ENCODE measurements at places on chromosomes 12 and 14. TPM values are rescaled to one million over a fixed set of nuclear protein-coding genes. Genes with fewer than 3 reads are reported as not detected.

The ANKS1B gene
- 43.3 TPM for polyA plus RNA-seq

The KIF21A gene
- 10.6 TPM for polyA plus RNA-seq

The DEGS2 gene
- 3.1 TPM for polyA plus RNA-seq

The RNASE7 gene
- not detected for polyA plus RNA-seq

The DAO gene
- polyA plus RNA-seq, result 0.78 TPM

The KIF5A gene
- 127 TPM for polyA plus RNA-seq
